ENCODE measurements at places on chromosomes 13 and 19.

DNA sequence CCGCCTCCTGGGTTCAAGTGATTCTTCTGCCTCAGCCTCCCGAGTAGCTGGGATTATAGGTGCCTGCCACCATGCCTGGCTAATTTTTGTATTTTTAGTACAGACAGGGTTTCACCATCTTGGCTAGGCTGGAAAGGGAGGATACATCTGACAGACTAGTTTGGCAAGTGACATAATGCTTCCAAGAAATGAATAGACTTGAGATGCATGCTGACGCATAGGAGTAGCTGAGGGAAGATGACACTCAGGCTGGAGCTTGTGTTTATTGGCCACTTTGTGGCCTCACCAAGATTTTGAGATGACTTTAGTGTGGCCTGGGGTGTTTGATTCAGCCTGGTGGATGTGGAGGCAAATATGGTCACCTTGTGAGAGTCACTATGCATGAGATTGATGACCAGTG, 4.0 kb downstream of the ZNF586 start:
- DNase-seq = no peak

DNA sequence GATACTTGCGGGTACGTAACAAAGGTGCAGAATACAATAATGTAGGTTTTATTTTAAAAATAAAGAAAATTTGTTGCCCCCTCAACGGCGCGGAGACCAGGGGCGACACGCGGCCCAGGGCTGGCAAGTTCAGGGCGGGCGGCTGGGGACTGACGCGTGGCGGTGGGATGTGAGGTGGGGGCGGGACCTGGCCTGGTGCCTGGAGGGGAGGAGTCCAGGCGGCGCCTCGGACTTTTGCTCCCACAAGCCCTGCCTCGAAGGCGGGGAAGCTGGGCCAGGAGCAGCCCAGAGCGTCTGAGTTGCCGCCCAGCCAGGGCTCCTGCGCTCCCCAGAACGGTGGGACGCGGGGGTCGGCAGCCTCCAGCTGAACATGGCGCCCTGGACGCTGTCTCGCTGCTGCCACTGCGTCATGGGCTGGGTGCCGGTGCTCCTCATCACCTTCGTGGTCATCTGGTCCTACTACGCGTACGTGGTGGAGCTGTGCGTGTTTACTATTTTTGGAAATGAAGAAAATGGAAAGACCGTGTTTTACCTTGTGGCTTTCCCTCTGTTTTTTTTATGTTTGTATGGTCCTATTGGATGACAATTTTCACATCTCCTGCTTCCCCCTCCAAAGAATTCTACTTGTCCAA, 1122.8 kb upstream of the ATXN8OS start:
- no peak for DNase-seq

DNA sequence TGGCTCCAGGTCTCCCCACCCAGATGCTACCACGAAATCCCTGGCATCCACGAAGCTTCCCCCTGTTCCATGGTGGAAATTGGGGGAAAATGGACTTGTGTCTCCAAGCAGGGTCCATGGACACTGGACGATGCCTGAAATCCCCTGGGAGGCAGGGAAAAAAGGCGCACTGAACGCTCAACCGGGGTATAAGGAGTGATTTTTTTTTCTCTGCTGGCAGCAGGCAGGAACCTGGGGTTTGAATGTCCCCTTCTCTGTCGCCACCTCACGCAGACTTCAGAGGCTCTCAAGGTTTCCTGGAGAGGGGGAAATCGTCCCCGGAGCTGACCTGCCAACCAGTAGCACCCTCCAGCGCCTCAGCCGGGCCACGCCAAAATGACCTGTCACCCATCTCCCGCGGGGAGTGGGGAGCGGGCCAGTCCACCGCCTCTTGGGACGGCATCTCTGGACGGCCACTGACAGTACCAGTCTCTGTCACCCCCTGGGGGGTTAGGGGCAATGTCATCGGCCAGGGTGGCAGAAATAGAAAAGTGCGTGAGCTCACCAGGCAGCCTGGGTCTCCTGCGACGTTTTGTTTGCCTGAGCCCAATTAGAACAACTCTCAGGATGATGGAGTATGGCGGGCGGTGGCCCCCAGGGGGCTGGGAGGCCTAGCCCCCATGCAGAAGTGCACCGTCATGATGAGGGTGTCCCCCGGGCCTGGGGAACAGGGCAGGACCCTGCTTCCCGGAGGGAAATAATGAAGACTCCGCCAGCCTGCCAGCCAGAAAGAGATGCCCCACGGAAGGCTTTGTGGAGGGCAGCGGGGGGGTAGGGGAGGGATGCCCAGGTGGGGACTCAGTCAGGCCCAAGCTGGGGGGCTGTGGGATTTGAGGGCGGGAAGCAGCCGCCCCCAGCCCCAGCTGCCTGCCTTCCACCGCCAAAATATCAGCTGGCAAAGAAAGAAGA, 2.6 kb downstream of the PTPRS start:
- no peak for DNase-seq

DNA sequence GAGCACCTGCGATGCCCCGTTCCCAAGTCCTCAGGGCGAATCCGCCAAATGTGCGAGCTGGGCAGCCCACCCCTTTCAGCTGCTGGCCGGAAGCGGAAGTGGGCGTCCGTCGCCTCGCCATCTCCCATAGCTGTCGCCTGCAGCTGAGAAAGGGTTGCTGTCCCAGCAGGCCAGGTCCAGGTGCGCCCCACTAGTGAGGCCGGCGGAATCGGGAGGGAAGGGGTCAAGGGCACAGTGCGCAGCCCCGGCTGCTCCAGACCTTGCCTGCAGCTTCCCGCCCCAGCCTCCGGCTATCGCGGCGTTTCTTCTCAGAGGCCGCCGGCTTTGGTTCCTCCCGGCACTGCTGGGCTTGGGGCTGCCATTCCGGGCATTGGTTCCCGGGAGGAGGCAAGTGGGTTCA, at the start of gene ZNF177:
Gene ZNF177 (plus strand): TSS at position 109 of the 400 bp plus-strand sequence. CDS start 15,299 bp downstream, outside the sequence.
- peak; percentile 6 for DNase-seq

GRCh38 chr13:85525411-85525810, 273.8 kb downstream of the SLITRK6 start:
- no peak for DNase-seq

Data from activated naive CD4-positive, alpha-beta T cell treated with anti-CD3 and anti-CD28 coated beads for 36 hours (primary cell).